Suprapubic skin (tissue), 4 donors: ENCODE measurements at places on chromosomes 4 and X. TPM values are rescaled to one million over a fixed set of nuclear protein-coding genes. Genes with fewer than 3 reads are reported as not detected.

DNA sequence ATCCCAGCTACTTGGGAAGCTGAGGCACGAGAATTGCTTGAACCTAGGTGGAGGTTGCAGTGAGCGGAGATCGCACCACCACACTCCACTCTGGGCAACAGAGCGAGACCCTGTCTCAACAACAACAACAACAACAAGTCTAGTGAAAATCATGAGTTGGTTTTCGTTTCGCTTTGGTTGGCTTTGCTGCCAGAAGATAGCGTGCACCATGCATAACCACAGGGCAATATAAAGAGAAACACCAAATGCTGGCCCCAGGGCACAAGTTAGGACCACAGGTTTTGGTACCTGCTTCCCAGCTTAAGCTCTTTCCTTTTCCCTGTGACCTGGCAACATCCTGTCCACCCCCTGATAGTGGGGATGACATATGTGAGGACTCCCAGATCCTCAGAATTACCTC, 21.5 kb upstream of the HMGB3 start:
- DNase-seq, result no peak

Gene AGTR2
- total RNA-seq, result not detected

Gene FAM47A
- not detected for total RNA-seq

DNA sequence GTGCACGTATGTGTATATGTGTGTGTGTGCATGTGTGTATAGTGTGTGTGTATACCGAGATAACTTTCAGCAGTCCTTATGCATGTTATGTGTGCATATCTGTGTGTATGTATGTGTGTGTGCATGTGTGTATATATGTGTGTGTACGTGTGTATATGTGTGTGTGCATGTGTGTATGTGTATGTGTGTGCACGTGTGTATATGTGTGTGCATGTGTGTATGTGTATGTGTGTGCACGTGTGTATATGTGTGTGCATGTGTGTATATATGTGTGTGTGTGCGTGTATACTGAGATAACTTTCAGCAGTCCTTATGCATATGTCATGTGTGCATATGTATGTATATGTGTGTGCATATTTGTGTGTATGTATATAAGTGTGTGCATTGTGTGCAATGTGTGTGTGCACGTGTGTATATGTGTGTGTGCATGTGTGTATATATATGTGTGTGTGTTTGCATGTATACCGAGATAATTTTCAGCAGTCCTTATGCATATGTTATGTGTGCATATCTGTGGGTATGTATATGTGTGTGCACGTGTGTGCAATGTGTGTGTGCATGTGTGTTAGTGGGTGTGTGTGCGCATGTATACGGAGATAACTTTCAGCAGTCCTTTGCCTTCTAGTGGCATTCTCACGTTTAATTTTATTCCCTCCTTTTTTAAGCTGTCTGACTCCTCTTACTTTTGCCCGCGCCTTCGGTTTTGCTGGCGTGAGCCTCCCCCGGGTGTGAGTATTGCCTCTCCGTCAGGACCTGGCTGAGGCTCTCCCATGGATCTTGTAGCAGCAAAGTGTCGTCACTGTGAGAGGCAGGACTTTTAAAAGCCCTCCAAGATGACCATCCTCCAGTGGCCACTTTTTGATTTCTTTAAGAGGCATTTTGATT, 99.6 kb upstream of the SHOX start:
- DNase-seq, result no peak

DNA sequence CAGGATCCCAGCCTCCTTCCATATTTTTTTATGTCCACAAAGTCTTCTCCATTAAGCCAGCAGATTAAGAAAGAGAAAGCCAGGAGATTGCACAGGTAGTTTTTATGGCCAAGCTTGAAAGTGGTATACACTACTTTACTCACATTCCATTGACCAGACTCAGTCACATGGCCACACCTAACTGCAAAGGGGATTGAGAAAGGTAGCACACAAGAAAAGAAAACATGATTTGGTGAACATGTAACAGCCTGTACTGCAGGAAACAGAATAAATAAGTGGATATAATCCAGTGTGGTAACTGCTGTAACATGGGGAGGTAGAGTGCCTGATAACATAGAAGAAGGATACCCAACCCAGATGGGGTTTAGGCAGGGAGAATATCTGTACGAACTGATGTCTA, 43.9 kb downstream of the HOPX start:
- DNase-seq, result no peak

DNA sequence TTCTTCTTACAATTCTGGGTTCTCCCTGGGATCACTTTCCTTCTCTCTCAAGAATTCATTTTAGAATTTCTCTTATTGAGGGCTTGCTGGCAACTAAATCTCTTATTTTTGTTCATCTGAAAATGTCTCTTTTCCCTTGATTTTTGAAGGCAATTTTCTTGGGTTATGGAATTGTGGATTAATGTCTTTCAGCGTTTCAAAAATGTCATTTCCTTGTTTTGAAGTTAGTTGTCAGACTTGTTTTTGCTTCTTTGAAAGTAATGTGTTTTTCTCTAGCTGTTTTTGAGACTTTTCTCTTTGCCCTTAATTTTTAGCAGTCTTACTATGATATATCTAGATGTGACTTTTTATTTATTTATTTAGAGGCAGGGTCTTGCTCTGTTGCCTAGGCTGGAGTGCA, 205.7 kb downstream of the CHIC2 start:
- no peak for DNase-seq

DNA sequence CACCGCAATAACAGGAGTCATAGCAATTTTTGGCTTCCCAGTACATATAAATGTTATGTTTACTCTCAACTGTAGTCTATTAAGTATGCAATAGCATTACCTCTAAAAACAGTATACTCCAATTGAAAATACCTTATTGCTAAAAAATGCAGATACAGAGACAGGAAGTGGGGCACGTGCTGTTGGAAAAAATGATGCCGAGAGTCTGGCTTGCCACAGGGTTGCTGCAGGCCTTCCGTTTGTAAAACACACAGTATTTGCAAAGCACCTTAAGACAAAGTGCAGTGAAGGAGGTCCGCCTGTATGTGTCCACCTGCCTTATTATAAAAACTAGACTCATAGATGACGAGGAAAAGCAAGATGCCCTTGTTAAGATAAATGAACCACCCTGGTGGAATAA, 23.5 kb downstream of the CD99 start:
- no peak for DNase-seq

Gene AFF2
- 0.72 TPM for total RNA-seq

DNA sequence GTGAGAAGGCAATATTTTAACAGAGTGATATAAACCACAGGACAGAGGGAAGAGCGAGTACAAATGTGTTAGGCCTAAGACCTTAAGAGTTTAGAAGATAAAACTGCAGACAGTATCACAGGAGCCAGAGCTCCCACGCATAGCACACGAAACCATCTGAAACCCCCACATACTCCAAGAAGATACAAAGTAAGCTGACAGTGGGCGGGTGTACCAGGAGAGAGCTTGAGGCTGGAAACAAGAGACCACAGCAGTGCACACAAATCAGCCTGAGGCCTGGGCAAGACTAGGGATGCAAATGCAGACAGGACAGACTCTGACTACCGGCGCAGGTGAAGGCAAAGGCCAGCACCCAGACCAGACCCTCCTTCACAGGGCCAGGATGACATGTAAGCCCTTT, 54.1 kb upstream of the ARHGAP24 start:
- no peak for DNase-seq

Gene IL9R
- total RNA-seq, result 0.38 TPM

DNA sequence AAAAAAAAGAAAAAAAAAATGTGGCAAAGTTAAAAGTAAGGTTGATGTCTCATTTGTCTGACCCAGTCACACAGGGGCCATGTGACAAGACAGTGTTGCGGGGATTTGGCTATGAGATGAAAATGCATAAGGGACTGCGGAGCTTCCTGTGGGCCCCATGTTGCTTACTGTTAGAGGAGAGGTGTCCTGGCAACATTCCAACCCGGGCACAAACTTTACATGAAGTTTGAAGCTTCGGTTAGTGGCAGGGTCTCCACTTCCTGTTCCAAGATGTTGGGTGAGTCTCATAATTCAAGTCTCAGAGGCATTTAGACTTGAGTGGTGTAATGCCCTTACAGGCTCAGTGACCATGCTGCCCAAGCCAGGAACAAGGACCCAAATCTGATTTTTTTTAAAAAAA, 111.3 kb downstream of the MAML3 start:
- DNase-seq, result no peak

Gene SYP
- 1.6 TPM for total RNA-seq

- no peak for DNase-seq
Observed at GRCh38 chrX:154419189-154419588, 7.8 kb downstream of the TAFAZZIN start.

DNA sequence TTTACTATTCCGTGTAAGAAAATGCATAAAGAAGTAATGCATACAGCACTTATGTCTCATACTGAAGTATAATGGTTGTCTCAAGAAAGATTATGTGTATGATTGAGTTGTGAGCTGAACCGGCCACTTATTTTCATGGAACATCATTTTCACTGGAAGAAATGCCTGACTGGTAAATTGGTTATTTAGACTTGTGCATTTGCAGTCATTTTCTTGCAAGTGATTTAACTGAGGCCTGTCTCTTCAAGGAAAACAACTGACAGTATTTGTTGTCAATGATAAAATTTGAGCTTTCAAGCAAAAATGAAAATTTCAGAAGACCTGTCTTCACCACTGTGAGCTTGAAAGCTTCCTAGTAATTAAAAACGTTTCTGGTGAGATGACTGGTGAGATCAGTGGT, 62.7 kb upstream of the RPS6KA3 start:
- no peak for DNase-seq

DNA sequence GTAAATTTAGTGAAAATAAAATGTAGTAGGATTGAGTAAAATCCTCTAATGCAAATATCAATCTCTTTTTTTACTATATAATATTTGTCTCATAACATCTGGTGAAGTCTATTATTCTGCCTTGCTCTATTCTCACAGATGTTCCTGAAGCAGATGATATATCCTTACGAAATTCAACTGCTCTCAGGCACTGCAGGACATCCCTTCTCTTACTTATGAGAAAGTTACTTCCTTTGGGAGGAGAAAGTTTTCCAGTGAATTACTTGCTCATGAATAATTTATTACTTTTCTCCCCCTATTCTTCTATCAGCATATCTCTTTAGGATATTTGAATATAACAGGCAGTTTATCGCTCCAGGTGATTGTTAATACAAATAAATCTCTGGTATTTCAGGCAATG, 75.6 kb upstream of the AGA start:
- DNase-seq, result no peak

- DNase-seq, result no peak
Observed at GRCh38 chr4:24622146-24622834, 37.9 kb upstream of the DHX15 start.

Gene ARSJ
- total RNA-seq, result 3.9 TPM

Gene CYLC1
- not detected for total RNA-seq

- DNase-seq, result no peak
Observed at GRCh38 chrX:39819921-39820849, 277.6 kb downstream of the BCOR start.
